Putamen (tissue), 1 donor: ENCODE measurements at places on chromosomes 11 and 22.

- DNase-seq, result no peak
Measured at GRCh38 chr11:94153320-94153719, 24.7 kb downstream of the PANX1 start.

DNA sequence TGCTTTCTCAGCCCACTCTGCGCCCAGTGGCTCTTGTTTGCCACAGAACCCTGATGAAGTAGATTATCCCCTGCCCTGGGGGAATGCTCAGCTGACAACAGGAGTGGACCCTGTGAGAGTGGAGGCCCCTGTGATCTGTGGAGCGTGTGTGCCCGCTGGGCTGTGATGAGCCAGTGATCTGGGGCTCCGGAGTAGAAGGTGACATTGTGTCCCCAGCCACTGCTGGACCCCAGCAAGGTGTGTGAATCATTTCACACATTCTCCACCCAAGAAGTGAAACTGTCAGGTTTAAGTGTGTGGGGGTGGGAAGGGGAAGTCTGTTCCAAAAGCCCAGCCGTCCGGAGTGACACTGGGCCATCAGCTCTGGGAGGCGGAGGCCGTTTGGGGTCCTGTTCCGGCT lies 33.1 kb upstream of the GRAMD4 start:
- DNase-seq, result no peak

GRCh38 chr11:12841946-12842630 lies 167.0 kb upstream of the RASSF10 start:
- peak; percentile 41 for DNase-seq

- DNase-seq, result no peak
Measured at GRCh38 chr11:2734181-2735052, 34.6 kb upstream of the KCNQ1OT1 start.

DNA sequence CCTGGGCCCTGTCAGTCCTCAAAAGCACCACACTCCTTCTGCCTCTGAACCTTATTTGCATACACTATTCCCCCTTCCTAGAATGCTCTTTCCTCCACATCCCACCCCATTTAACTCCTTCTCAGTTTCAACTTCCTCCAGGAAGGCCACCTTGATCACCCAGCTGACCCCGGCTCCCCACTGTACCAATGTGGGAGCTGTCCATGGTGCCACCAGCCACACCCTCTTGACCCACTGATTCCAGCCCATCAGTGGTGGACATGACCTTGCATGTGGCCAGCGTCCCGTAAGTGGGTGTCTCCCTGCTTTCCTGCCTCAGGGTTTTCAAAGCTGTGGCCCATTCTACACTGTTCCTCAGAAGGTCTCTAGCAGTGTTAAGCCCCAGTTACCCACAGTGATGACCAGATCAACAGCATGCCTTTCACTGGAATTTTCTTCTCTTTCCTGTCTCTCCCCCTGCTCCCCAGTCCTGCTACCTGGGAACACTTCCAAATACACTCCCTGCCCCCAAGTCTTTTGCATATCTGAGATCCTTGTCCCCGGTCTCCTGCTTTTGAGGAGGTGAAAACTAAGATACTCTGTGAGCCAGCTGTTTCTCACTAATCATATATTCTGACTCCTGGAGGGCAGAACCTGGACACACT lies 346.6 kb downstream of the MN1 start:
- no peak for DNase-seq

DNA sequence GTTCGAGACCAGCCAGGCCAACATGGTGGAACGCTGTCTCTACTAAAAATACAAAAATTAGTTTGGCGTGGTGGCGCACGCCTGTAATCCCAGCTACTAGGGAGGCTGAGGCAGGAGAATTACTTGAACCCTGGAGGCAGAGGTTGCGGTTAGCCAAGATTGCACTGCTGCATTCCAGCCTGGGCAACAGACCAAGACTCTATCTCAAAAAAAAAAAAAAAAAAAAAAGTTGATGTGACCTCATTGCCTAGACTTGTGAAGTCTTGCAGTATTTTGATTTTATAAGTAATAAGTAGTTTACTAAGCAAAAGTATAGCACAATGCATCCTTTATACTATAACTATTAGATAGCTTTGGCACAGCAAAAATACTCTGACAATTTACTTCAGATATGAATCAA lies 9.9 kb upstream of the CUL5 start:
- no peak for DNase-seq

- DNase-seq, result no peak
Measured at GRCh38 chr11:46114961-46115360, 6.3 kb downstream of the PHF21A start.

DNA sequence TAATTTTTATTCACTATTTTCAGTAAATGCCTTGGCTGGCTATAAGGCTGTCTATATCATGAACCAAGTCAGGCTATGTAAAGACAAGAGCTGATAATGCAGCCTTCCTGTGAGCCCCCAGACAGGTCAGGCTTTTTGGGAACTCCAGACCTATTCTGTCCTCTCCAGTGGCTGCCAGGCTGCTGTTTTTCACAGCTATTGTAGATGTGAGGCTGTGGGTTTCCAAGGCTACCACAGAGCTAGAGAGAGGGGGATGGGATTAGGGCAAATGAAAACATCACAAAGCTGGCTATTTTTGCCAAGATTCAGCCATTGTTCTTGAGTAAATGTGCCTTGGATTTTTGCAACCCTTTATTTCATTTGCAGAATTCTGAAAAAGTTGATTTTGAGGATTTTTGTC lies 55.7 kb upstream of the SORL1-AS1 start:
- DNase-seq, result peak; percentile 32

DNA sequence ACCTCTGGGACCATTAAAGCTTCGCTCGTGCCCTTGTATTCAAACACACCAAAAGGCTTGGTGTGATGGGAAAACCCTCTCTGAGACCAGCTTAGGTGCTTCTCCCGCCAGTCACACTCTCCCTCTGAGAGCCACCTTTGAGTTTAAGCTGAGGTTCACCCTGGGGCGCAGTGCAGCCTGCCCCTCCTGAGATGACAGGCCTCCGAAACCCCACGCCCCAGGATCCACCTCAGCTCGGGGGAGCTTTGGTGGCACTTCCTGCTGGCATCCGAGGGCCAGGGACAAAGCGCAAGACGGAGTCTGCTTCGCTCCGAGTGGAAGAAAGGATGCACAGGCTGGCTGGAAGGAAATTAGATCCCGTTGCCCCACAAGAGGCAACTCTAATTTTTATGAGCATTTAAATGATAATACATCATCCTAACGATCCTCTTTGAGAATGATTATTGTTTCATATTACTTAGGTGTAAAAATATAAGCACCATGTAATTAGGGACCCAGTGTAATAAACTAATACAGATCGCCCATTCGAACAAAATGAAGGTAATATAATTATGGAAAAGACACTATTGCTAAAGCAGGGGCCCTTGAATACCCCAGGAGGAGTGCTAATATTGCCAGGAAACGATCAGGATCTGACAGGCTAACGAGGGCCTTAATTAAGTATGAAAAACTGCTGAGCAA lies 134.7 kb downstream of the CEP164 start:
- no peak for DNase-seq

- no peak for DNase-seq
Measured at GRCh38 chr22:20136603-20136873, 4.9 kb downstream of the ZDHHC8 start.

GRCh38 chr22:19047993-19048392 lies 74.2 kb downstream of the DGCR2 start:
- no peak for DNase-seq

- no peak for DNase-seq
Measured at GRCh38 chr11:88909500-88909899, 156.3 kb downstream of the GRM5 start.

GRCh38 chr11:14908214-14908880 lies 16.3 kb upstream of the CYP2R1 start:
- no peak for DNase-seq

DNA sequence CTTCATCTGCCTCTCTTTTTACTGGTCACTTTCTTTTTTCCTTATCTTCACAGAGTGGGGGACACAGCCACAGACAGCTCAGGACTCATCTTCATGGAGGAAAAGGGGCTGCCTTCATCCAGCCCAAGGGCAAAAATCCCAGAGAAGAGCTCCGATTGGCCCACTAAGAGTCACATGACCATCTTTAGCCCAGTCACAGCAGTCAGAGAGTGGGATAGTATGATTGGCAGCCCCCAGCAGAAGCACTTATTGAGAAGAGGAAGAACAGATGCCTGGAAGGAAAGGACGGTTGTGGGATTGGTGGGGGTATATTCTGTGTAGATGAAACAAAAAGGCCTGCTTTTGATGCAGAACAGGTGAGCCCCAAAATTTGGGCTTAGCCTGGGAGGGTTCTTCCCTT lies 77.8 kb downstream of the MN1 start:
- no peak for DNase-seq

GRCh38 chr11:19628018-19628417 lies 84.6 kb upstream of the NAV2 start:
- no peak for DNase-seq

DNA sequence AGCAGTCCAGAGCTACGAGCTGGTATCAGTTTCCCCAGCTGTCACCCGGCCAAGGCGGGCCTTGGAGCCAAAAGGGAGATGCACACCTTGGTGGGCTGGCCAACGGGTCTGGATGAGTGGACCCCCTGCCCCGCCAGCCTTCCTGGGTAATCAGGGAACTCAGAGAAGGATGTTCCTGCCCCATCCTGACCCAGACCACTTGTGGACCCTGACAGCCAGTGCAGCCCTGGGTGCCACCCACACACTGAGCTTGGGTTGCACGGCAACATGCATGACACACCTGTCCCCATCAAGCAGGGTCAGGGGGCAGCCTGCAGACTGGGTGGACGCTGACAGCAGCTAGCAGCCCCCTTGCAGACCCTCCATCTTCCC lies 8.6 kb downstream of the SLC25A1 start:
- DNase-seq, result no peak

DNA sequence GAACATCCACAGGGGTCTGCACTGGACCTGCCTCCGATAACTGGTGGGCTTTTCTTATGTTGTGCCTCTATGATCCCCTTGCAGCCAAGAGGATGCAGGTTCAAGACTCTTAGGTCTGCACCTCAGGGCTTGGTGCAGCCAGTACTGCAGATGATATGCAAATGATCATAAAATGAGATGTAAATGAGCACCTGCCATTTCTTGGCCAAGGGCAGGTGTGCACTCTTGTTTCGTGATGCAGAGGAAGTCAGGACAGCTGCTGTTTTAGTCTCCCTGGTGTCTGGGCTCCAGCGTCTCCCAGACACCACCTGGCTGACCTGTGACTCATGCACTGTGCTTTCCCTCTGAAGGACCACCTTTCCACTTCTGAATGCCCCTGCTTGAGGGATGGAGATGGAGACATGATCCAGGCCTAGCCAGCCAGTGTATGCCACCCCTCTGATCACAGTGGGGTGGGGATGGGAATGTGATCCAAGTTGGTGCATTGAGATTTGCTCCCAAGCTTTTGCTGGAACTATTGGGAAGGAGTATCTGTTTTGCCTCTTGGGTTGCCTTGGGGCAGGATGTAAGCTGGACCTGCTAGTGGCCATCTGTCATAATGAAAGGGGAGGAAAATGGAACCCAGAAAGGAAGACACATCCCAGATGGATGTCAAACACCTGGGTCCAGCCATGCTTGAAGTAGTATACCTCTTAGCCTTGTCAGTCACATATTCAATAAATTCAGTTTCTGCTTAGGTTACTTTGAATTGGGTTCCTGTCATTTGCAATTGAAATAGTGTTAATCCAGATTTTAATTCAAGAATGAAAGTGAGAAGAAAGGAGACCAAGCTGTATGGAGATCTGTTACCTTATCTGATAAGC lies 3.3 kb upstream of the KCNJ11 start:
- no peak for DNase-seq
